Sigmoid colon (tissue), 7 donors: ENCODE measurements at places on chromosomes 2 and 18. TPM values are rescaled to one million over a fixed set of nuclear protein-coding genes. Genes with fewer than 3 reads are reported as not detected.

Gene SATB2
- total RNA-seq: 1.8 TPM

Gene GALNT5
- 1.1 TPM for total RNA-seq

Gene RTP5
- total RNA-seq: not detected

Gene IL1F10
- total RNA-seq: not detected

Gene SERPINB3
- not detected for total RNA-seq

Gene TCF23
- not detected for total RNA-seq

Gene INHBB
- total RNA-seq: 1.4 TPM
